ENCODE measurements at places on chromosomes 5 and 9. TPM values are rescaled to one million over a fixed set of nuclear protein-coding genes. Genes with fewer than 3 reads are reported as not detected.

GRCh38 chr5:119054101-119054500, 16.8 kb upstream of the DMXL1 start:
- no peak for DNase-seq

DNA sequence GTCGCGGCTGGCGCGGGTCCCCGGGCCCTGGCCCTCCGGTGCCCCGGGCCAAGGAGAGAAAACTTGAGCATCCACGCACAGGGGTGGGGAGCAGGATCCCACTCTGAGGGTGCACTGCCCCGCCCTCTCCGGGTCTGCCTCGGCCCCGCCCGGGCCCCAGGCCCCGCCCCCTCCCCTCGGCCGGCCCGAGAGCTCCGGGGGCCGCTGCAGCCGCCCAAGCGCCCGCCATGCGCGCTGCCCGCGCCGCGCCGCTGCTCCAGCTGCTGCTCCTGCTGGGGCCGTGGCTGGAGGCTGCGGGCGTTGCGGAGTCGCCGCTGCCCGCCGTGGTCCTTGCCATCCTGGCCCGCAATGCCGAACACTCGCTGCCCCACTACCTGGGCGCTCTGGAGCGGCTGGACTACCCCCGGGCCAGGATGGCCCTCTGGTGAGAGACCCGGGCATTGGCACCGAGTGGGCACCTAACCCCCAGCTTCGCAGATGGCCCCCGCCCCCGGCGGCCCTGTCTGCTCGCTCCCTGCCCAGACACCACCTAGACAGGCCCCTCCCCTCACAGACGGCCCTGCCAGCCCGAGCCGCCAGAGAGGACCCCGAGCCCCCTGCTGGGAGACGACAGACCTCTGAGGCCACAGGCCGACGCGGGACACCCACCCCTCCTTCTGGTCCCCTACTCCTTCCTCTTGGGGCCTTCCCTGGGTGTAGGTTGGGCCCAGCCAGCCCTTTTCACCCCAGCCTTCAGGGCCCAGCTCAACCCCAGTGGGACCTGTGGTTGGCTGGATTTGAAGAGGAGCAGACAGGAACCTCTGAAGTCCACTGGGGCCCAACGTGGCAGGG, at the start of gene CERCAM:
CERCAM (plus strand) TSS at position 207 of the 831 bp plus-strand sequence; CDS start at position 228, 21 bp downstream.
- peak; percentile 68 for DNase-seq

GRCh38 chr5:56917534-56917933, 8.1 kb downstream of the SETD9 start:
- no peak for DNase-seq

GRCh38 chr9:130320723-130321481, 55.3 kb downstream of the HMCN2 start:
- no peak for DNase-seq

TRPM6 gene
- total RNA-seq = not detected

TMEM215 gene
- not detected for total RNA-seq

GRCh38 chr5:133728475-133728874, 116.1 kb upstream of the FSTL4 start:
- no peak for DNase-seq

KYAT1 gene
- 49.0 TPM for total RNA-seq

DNA sequence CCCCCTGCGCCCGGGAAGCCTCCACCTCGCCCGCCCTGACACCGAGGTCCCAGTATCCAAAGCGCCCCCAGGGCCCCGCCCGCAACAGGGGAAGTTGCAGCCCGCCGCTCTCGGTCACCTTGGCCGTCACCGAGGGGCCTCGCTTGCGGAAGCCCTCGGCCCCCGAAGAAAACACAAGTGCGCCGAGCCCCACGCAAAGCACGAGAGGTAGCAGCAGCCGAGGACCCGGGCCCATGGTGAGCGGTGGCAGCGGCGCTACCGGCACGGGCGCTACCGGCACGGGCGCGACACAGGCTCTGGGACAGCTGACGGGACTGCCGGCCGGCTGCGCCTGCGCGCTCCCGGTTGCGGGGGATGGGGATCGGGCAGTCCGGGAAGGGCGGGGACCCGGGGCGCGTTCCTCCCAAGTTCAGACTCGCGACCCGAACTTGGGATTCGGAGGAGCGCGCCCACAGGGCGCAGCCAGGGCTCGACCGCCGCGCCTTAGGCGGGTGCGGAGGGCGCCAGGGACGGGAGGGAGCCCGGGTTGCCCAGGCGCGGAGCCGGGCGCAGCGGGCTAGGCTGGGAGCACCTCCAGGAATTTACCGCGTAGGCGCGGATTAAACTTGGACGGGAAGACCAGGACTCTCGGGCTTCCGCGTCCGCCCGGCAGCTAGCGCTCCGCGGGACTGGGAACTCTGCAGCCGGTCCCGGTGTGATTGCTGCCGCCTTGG, at the start of gene PPIC:
PPIC (minus strand) TSS at position 335 of the 713 bp plus-strand sequence; CDS start at position 235, 100 bp downstream.
- DNase-seq = no peak

DNA sequence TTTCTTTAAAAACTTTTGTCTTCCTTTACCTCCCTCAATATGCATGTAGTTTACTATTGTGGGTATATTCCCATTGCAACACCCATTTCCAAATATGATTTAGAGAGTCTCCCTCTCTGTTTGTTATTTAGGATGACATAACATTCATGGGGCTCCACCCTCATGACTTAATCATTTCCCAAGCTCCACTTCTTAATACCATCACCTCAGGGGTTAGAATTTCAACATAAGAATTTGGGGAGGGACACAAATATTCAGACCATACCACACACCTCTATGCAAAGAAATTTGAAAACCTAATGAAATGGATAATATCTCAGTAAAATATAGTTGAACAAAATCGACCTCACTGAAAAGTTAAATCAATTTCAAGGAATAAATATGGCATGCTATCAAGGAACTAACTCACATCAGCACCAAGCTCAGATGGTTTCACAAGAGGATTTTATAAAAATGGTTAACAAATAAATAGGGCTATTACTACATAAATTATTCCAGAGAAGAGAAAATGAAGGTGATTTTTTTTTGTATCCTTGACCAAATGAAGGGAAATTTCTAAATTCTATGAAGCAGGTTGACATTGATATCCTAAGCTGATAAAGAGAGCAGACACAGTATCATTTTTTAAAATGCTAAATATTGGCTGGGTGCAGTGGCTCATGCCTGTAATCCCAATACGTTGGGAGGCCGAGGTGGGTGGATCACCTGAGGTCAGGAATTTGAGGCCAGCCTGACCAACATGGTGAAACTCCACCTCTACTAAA, 20.2 kb upstream of the UBTD2 start:
- DNase-seq = no peak

- no peak for DNase-seq
Observed at GRCh38 chr5:105961572-105961971, 1709.2 kb downstream of the EFNA5 start.

GRCh38 chr5:142683881-142684505, 1.9 kb downstream of the FGF1 start:
- DNase-seq = no peak

OLFM1 gene
- not detected for total RNA-seq

- DNase-seq = no peak
Observed at GRCh38 chr5:100889165-100889743, 13.8 kb downstream of the ST8SIA4 start.

GRCh38 chr9:130578865-130579737, at the start of gene FUBP3:
FUBP3 (plus strand) TSS chr9:130579577; CDS start chr9:130579681, 104 bp downstream.
- DNase-seq = peak; percentile 91

DNA sequence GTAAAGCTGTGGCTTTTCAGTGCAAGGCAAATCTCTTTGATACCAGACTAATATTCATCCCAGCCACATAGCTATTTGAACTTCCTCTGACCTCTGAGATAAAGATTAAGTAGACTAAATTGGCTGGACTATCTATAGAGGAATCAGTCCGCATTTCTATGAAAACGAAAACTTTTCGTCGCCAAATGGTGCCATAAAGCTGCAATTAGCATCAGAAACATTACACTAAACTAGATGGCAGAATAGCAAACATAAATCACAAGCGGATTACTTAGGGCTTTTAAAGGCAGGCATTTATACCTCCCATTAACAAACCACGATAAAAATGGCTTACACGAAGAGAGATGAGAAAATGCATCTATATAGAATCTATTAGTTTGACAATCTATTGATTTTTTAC, 1009.7 kb upstream of the CDH6 start:
- no peak for DNase-seq

CER1 gene
- total RNA-seq = not detected

OBP2B gene
- total RNA-seq = not detected

DNA sequence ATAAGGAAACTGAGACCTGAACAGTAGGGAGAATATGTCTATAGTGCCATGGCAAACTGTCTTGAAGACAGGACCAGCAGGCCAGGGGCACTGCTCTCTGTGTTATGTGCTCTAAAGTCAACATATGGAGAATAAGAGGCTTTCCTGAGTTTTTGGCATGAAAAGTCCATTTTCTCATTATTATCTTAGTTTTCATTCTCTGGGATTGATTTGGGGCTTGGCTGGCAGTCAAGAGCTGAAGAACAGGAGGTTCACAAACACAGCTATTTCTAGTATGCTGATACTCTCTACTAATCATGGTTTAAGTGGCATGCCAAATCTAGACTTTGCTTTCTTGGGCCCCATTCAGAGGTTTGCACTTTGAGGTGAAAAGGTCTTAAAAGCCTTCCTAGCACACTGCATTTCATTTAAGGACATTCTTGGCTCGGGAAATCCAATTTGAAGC, 404.4 kb downstream of the ZNF608 start:
- DNase-seq = no peak

GRCh38 chr5:151106043-151106442, 25.2 kb upstream of the TNIP1 start:
- DNase-seq = no peak

CAMK4 gene
- total RNA-seq = 51.3 TPM

DNA sequence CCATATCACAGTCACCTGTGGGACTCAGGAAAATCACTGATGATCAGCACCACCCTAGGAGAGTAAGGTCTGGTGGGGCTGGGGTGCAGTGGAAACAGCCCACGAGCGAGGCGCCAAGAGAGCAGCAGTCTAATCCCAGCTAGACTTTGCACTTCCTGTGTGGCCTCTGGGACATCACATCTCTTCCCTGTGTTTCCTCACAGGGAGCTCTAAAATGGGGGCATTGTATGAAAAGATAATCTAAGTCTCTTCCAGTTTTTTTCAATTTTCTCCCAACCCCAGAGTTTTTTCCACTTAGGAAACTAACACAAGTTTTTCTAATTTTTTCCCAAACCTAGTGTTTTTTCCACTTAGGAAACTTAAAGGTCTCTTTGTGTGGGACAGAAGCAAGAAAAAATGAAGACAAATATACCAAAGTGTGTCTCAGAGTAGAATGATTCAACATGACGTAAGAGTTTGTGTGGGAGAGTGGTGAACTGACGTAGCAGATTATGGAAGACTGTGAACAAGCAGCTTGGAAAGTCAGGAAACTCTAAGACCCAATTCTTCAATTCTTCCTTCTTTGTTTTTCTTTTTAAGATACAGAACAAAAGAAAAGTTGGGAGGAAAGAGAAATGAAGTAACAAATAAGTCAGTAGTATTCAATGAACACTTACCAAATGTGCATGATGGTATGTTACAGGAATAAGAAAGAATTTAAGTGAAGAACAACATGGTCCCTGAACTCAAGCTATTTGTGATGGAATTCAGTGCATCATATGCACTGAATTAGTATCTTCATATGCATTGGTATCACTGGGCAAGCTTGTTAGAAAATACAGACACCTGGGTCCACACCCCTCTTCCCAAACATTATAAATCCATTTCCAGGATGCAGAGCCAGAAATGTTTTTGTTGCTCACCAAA, 51.3 kb downstream of the LHFPL2 start:
- no peak for DNase-seq

NIPAL4 gene
- total RNA-seq = 3.9 TPM

DNA sequence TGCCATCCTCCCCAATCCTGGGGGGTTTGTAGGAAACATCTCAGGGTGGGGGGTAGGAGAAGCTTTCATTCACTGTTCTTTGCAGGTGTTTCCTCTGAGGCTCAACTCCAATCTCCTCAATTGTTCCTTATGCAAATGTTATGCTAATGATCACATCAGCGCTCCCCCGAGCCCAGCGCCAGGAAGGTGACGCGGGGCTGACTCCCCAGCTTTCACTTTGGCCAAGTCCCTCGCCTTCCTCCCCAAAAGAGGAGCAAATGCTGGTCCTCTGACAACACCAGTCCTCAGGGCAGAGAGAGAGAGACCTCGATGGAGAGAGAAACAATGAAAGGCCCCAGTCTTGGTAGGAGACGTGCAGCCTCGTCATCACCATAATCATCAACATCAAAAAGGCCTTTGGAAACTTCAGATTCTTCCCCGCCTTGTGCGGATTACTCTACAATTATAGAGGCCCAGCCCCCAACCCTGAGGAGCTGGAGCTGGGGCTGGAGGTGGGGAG, 39.1 kb downstream of the PCDH1 start:
- no peak for DNase-seq

GRCh38 chr9:18299449-18299848, 174.5 kb upstream of the ADAMTSL1 start:
- DNase-seq = no peak

- DNase-seq = no peak
Observed at GRCh38 chr9:130672466-130672865, 8.1 kb downstream of the PRDM12 start.

DNA sequence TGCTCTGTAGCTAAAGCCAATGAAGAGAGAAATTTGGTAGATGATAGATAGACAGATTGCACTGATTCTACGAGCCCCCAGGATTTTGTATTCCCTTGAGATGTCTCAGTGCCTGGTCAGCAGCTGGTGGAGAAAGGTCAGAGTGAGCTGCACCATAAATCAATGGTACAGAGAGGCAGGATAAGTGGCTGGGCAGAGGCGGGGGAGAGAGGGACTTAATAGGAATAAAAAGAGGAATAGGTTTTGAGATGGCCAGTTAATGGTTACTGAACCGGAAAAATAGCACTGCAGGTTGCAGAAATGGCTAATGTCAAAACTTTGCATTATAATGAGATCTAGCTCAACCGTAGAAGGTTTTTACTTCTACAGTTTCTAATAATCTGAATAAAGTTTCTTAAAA, 47.9 kb upstream of the SLC12A2 start:
- no peak for DNase-seq

- DNase-seq = no peak
Observed at GRCh38 chr5:144712090-144712489, 541.4 kb downstream of the KCTD16 start.

FBXL7 gene
- not detected for total RNA-seq

DNA sequence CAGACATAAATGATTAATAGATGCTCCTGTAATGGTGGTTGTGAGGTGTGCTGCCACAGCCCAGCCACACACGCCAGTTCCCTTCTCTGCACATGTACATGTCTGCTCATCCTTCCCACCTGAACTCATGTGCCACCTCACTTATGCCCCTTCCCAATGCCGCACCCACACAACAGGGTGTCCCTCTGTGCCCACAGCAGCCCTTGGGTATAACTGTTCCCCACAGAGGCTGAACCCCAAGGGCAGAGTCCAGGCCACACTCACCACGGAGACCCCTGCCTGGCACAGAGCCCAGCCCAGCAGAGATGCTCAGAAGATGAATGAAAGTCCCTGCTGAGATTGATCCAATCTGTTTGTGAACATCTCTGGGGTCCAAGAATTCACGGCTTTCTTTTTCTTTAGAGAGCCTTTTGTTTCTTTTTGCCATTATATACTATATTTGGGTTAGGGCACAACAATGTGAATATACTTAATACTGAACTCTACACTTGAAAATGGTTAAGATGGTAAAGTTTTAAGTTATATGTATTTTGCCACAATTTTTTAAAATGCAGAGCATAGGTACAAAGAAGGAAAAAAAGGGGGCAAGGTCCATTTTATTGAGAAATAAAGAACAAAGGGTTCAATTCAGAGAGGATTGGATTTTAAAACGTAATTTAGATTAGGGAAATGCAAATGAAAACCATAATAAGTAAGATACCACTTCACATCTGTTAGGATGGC, 29.6 kb downstream of the IRF1 start:
- no peak for DNase-seq

PPP1R2B gene
- 0.72 TPM for total RNA-seq
